Activated T-helper 1 cell treated with anti-CD3 and anti-CD28 coated beads, Interleukin-12 subunit alpha, Interleukin-12 subunit beta, Interleukin-2, Interleukin-4 antibody, amounts not matched to agents 30 ng/mL and 10 ng/mL and 1 ng/mL, durations not matched to agents 14 hours and 24 hours and 36 hours (primary cell): ENCODE measurements at places on chromosomes 3 and 15.

DNA sequence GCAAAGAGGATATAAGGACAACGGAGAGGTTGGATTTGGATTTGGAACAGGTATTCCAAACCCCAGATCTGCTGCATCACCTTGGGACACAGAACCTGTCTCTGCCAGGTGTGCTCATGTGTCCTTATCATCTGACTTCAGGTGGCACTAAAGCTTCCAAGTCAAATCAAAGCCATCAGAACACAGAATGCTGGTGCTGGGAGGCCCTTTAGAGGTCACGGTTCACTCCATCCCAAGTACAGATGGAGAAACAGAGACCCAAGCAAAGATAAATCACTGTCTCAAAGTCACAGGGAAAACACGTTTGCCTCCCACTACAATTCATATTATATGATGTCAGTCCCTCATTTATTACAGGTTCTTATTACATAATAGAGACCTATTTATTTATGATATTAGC lies 72.8 kb downstream of the HES1 start:
- no peak for DNase-seq

DNA sequence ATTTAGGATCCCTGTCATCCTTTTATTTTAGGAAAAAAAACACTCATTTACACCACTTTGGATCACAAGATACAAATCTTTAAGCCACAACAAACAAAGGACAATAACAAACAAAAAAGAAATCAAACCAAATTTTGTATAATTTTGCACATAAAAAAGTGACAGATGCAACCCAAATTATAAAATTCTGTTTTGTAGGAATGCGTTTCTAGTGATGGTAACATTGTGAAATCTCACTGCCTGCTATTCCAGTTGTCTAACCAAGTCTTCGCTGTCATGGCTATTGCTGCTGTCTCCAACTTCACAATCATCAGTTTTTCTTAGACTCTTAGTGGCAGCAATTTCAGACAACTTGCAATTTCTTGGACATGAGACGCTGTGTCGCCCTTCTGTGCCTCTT lies 58.3 kb upstream of the ARL6 start:
- no peak for DNase-seq

DNA sequence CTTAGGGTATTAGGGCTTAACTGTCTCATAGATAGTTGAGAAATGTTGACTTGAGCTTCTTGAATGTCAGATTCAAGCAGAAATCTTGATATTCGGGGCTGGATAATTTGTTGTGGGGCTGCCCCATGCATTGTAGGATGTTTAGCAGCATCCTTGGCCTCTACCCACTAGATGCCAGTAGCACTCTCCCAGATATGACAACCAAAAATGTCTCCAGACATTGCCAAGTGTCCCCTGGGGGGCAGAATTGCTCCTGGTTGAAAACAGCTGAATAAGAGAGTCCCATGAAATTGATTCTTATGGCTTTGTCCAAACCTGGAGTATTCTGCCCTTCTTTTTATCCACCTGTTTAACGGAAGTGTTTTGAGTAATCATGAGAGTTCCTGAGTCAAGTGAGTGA lies 15.9 kb upstream of the LCMT2 start:
- no peak for DNase-seq

GRCh38 chr3:30141178-30141581 lies 465.2 kb upstream of the TGFBR2 start:
- no peak for DNase-seq

DNA sequence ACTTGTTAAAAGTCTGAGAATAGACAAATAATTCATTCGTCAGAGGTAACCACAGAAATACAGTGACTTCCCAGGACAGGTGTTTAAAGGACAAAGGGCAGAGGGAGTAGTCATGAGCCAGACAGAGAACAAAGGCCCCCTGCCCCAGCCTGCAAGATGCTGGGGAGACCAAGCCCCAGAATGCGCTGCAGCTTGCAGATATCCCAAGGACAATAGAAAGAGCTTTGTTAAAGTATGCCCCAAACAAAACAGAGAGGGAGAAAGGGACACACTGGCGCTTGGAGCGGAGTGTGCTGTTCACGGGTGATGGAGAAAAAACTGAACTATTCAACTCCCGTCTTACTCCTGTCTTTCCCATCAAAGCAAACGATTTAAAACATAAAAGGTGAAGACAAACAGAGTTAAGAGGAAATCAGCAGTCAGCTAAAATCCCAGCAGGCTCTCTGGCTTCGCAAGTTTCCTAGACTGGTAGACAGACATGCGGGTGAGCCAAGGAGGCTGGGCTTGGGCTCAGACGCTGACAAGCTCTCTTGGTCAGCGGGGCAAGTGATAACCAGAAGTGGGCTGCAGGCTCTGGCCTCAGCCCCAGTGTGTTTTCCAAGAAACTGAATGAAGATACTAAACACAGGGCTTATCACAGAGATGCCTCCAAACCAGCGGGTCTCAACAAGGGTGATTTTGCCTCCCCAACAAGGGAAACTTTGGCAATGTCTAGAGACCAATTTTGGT lies 130.1 kb downstream of the UACA start:
- no peak for DNase-seq

- no peak for DNase-seq
Measured at GRCh38 chr3:46712191-46713049, 5.2 kb downstream of the PRSS50 start.

DNA sequence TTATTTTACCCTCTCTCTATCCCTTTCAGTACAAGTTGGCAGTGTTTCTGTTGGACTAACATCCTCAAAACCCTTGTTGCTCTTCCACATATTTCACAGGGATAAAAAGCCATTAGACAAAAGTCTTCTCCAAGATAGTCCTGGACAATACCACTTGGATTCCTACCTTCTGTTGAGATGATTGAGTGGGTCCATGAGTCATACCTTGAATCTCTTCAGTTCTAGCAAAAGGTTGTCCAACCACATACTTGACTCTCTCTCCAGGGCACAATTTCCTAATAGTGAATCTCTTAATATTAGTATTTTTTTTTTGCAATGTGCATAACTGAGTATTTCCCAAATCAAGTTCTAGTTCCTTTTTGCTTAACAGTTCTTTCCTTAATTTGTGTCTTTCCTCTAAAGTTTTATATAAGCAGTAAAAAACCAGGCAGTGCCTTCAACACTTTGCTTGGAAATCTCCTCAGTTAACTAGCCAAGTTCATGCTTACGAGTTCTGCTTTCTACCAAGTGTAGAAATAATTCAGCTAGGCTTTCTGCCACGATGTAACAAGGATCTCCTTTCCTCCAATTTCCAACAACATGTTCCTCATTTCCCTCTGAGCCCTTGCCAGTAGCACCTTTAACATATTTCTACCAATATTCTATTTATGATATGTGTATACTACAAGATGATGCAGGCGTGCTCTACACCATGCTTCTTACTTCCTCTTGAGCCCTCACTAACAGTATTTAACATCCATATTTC lies 68.3 kb upstream of the NEO1 start:
- no peak for DNase-seq

GRCh38 chr3:30135190-30135589 lies 471.2 kb upstream of the TGFBR2 start:
- no peak for DNase-seq

GRCh38 chr3:33936921-33937525 lies 138.6 kb downstream of the PDCD6IP start:
- no peak for DNase-seq

DNA sequence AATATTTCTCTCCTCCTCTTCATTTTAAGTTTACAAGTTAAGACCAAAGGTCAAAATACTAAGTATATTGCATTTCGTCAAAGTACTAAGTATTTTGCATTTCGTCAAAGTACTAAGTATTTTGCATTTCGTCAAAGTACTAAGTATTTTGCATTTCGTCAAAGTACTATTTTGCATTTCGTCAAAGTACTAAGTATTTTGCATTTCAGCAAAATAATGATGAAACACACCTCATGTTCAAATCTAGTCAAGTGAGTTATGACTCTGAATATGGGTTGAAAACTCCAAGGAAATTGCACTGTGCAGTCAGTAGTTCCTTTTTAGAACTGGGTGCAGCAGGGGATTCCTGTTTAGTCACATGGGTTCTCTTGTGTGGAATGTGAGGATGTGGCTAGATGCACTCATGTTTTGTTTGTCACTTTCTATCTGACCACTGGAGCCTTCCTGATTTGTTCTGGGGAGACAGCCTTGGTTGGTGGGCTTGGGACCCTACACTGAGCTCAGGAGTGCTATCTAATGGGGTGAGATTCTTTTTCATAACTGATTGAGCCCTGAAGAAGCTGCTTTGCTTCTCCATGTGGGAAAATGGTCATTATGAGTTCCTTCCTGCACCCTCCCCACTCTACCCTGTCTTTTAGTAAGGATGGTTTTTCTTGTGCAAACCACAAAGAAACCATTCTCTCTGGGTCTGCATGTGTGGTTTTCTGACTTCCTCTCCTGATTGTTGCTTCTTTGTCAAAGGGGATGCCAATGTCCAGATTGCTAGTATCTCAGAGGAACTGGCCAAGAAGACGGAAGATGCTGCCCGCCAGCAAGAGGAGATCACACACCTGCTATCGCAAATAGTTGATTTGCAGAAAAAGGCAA lies 73.4 kb downstream of the CCK start:
- DNase-seq = no peak

- DNase-seq = no peak
Measured at GRCh38 chr15:42119446-42119760, 25.0 kb upstream of the PLA2G4D start.

GRCh38 chr3:57696801-57697321 lies 4.0 kb upstream of the DENND6A start:
- no peak for DNase-seq

DNA sequence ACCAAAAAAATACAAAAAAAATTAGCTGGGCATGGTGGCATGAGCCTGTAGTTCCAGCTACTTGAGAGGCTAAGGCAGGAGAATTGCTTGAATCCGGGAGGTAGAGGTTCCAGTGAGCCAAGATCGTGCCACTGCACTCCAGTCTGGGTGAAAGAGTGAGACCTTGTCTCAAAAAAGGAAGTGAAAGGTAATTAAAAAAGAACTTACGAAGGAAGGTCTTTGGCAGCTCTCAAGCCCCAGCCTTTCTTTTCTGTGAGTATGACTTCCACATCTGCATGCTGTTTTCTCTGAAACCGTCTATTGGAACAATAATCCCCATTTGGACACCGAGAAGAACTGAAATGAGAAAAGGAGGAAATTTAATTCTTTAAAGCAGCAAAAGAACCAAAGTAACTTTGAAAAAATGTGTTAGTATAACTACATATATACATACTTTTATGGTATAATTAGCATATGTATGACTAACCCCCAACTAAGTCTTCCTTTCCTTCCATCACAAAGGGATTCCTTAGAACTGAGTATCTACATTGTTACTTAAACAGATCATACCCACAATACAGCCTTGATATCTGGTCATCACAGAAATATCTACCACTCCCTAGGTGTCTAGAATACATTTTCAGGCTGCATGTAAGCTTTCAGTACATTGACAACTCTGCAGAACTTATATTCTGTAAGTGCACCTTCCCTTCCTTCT lies 50.1 kb downstream of the SETD2 start:
- no peak for DNase-seq
